ENCODE measurements at places on chromosomes 2 and 18.

GRCh38 chr2:33873076-33873605 is 274.0 kb upstream of the FAM98A start:
- no peak for DNase-seq

- no peak for DNase-seq
Measured at GRCh38 chr2:232893834-232894233, 23.8 kb downstream of the SNORC start.

GRCh38 chr18:59881728-59882656 is 17.8 kb upstream of the PMAIP1 start:
- DNase-seq: no peak

- DNase-seq: no peak
Measured at GRCh38 chr2:118044854-118045253, 31.0 kb upstream of the CCDC93 start.

GRCh38 chr2:164933671-164934189 is 21.6 kb downstream of the SLC38A11 start:
- no peak for DNase-seq

- no peak for DNase-seq
Measured at GRCh38 chr2:8714971-8715370, 33.1 kb downstream of the ID2 start.

DNA sequence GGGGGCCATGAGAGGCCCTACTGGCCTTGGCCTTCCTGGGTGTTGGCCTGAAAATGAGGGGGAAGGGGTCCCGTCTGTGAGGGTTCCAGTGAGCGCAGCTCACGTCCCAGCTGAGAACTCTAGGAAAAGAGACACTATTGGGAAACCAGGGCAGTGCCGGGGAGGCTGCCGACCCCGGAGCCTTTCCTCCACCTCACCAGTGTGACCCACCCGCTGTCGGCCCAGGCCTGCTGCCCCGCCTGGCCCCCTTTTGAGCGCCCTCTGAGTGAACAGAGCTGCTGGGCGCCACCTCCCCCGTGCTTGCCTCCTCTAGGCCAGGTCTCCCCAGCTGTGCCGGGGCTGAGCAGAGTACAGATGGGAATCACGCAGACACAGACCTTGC is 17.5 kb upstream of the ARHGEF4 start:
- DNase-seq: no peak

DNA sequence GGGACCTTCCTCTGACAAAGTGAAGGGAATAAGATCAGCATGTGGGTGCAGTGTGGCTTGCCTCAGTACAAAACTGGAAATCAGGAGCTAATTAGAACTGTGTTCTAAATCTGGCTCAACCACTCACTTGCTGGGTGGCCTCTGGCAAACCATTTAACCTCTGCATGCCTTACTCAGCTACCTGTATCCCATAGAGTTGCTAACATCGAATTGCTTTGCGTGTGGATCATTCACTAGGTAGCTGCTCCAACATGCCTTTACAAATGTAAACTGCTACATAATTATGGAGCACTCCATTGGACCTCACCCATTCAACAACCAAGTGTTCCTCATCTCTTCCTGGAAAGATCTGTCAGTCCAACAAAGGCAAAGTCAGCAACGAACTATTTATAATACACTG is 19.0 kb downstream of the PLEKHM3 start:
- no peak for DNase-seq

DNA sequence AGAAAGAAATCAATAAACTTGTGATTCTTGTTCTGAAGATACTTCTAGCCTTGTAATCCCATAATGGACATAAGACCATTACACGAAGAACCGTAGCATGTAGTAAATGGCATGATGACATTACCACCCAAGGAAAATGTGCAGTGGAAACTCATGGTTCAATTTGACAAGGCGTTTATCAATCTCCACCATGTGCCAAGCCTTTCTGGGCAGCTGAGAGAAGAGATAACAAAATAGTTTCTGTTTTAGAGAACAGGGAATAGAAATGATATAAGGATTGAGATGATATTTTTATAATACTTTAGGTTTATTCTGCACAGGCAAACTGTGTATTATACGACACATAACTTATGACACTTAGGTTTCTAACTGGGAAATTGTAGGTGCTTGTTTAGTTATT is 19.2 kb downstream of the ABI2 start:
- no peak for DNase-seq

DNA sequence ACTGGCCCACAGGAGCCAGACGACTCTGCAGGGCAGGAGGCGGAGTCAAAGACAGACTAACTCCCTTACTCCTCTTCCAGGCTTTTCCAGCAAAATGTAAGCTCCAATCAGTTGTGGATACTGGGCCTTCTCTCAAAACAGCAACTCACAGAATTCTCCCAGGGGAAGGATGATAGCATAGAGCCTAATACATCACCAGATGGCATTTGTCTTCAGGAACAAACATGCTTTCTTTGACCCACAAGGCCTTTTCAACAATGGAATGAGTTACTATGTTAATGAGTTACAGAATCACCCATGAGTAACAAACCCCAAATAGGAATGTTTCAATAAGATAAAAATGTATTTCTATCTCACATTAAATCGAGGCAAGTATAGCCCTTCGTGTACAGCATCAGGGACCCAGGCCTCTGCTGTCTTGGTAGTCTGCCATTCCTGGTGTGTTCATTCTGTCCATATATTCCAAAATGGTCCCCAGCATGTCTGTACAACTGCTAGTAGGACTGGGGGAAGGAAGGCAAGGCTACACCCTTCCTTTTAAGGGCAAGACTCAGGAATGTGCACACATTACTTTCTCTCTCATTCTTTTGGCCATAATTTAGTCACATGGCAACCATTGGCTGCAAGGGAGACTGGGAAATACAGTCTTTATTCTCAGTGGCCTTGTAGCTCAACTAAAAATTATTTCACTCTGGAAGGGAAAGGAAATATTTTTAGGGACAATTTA is 76.4 kb downstream of the BOD1L2 start:
- DNase-seq: no peak

DNA sequence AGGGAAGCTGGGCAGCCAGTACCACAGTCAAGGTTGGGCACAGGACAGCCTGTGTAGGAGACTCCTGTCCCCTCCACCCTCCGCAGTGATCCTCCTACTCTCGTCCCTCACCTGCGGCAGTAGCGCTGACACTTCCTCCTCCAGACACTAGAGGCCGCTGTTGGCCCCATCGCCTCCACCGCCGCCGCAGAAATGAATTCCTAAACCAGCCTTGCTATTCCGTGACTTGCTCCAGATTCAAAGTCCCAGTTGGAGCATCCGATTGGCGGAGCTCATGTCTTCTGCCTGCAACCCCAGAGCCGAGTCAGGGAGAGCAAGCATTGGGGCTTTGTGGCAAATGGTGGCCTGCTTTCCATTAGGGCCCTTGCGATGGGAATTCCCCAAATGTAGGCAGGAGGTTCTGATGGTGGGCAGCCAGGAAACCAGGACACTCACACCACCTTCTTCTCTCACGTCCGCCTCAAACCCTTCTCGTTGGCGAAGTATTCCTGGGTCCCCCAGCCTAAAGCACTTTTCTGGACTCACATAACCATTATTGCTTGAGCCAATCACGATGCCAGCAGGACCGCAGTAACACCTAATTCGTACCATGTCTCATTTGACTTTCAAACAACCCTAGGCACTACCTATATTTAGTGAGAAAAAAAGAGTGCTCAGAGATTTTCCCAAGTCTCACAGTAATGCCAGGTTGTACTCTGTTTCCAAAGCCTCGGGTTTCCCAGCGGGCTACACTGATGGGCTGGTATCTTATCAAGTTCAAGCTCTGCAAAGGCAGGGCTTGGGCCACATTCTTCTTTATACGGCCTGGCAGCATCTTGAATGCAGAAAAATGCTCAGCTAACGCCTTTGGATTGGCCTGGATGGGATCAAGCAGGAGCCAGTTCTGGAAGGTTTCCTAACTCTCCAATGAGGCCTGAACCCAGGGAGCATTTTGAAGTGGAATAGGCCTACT is 1.2 kb upstream of the DNAJB2 start:
- peak; percentile 86 for DNase-seq

DNA sequence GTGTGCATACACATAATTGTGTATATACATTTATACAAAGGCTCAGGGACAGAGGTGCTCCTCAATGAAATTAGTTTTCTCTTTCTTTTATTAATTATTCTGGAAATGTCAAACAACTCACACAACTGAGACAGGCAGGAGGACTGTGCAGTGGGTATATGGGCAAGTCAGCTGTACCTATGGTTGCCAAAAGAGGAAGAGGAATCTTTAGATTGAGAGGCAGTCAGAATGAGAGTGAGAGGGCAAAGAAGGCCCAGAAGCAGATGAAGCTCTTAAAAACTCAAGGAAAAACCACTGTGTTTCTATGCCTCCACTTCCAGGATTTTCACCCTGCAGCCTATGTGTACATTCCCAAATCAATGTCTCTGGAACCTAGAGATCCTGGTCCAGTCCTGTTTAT is 79.1 kb downstream of the CACNB4 start:
- no peak for DNase-seq
